Ovary (tissue), 10 donors: ENCODE measurements at places on chromosomes 13 and 19. TPM values are rescaled to one million over a fixed set of nuclear protein-coding genes. Genes with fewer than 3 reads are reported as not detected.
A peak's percentile ranks its signal among the peaks of the same experiment; 100 is the strongest.

- peak; percentile 94 for DNase-seq
Observed at GRCh38 chr19:2168619-2169424, 5.1 kb downstream of the DOT1L start.

GRCh38 chr13:21556051-21556450 is 47.9 kb downstream of the MICU2 start:
- DNase-seq: no peak

DNA sequence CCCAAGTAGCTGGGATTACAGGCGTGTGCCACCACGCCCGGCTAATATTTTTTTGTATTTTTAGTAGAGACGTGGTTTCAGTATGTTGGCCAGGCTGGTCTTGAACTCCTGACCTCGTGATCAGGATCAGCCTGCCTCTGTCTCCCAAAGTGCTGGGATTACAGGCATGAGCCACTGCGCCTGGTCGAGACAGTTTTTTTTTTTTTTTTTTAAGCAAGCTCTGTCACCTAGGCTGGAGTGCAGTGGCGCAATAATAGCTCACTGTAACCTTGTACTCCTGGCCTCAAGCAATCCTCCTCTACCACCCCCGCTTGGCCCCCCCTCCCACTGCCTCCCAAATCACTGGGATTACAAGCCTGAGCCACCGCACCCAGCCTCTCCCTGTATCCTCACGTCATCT is 6.4 kb upstream of the MAP2K7 start:
- no peak for DNase-seq

DNA sequence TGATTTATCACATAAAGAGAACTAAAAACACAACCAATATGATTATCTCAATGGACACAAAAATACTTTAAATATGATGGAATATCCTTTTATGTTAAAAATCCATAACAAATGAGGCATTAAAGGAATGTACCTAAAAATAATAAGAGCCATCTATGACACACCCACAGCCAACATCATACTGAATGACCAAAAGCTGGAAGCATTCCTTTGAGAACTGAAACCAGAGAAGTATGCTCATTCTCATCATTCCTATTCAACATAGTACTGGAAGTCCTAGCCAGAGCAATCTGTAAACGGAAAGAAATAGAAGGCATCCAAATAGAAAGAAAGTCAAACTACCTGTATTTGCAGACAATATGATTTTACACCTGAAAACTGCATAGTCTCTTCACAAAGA is 671.0 kb downstream of the SLITRK1 start:
- no peak for DNase-seq

- DNase-seq: no peak
Observed at GRCh38 chr13:49444524-49445395, 686 bp downstream of the SETDB2 start.

- no peak for DNase-seq
Observed at GRCh38 chr13:113472355-113473025, 18.0 kb downstream of the DCUN1D2 start.

- DNase-seq: no peak
Observed at GRCh38 chr19:7902796-7903243, 857 bp upstream of the MAP2K7 start.

- no peak for DNase-seq
Observed at GRCh38 chr13:23674795-23675640, 104.8 kb downstream of the TNFRSF19 start.

DNA sequence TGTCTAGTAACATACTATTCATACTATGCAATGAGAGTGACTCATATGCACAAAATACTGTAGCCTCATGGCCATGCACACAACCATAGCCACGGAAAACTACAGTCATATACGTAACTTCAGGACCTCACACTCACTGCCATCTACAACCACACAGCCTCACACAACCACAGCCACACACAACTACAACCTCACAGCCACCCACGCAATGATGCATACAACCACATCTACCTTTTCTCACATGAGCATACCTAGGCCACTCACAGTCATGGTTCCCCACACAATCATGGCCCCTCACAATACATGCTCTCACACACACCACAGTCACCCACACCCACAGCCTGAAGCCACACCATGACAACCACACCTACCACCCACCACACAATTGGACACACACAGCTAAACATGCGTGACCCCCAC is 8.7 kb upstream of the TNFSF14 start:
- no peak for DNase-seq

- no peak for DNase-seq
Observed at GRCh38 chr13:46290434-46290833, 78.7 kb downstream of the LRRC63 start.

The C1QTNF9 gene
- not detected for total RNA-seq

The RASA3 gene
- 10.3 TPM for total RNA-seq

DNA sequence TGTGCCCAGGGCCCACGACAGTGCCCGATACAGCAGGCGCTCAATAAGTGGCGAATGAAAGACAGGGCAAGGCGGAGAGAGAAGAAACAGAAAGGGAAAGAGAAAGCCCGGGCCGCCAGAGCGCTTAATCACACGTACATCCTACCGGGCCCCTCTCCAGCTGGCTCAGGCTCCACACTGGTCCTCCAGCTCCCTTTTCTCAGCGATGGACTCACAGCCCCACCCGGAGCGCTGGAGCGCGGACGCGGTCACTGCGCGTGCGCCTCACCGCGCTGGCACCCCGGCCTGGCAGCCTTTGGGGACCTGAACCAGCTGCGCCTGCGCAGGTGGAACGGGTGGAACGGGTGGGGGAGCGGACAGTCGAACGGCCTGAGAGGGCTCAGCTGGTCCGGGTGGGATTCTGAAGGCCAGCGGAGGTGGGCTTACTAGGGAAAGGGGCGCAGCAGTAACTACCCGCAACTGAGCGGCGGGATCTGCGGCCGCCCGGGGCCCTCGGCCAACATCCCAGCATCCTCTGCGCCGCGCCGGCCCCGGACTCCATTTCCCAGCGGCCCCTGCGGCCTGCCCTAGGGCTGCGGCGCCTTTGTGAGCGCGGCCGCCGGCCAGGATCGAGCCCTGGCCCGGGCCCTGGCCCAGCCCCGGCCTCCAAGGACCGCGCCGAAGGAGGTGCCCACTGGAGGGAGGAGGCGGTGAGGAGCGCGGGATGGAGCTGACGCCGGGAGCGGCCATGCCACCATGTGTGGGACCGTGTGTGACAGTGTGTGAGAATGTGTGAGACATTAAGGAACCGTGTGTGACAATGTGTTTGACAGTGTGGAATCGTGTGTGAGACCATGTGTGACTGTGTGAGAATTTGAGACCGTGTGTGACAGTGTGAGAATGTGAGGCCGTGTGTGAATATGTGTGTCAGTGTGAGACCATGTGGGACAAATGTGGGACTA is at the start of gene ZNF583:
Gene ZNF583, plus strand, starts transcription at position 569 of the 941 bp plus-strand sequence. CDS start 2,783 bp downstream, outside the sequence.
- peak; percentile 97 for DNase-seq

The CADM4 gene
- total RNA-seq: 8.2 TPM

The GIPC3 gene
- 0.11 TPM for total RNA-seq

The KRTDAP gene
- not detected for total RNA-seq

The ZNF256 gene
- 11.6 TPM for total RNA-seq

The PBX4 gene
- 3.0 TPM for total RNA-seq

- no peak for DNase-seq
Observed at GRCh38 chr19:15641901-15642491, 1.3 kb downstream of the CYP4F3 start.

The SIGLEC11 gene
- total RNA-seq: 50.8 TPM

The OR7A5 gene
- total RNA-seq: not detected
